CD4-positive, alpha-beta T cell (primary cell): ENCODE measurements at places on chromosomes 13 and 19. TPM values are rescaled to one million over a fixed set of nuclear protein-coding genes. Genes with fewer than 3 reads are reported as not detected.

The C19orf33 gene
- total RNA-seq, result not detected

The BAX gene
- 52.9 TPM for total RNA-seq

The WDR88 gene
- total RNA-seq, result not detected

The ZNF541 gene
- total RNA-seq, result 0.81 TPM

The SOX1 gene
- total RNA-seq, result not detected

DNA sequence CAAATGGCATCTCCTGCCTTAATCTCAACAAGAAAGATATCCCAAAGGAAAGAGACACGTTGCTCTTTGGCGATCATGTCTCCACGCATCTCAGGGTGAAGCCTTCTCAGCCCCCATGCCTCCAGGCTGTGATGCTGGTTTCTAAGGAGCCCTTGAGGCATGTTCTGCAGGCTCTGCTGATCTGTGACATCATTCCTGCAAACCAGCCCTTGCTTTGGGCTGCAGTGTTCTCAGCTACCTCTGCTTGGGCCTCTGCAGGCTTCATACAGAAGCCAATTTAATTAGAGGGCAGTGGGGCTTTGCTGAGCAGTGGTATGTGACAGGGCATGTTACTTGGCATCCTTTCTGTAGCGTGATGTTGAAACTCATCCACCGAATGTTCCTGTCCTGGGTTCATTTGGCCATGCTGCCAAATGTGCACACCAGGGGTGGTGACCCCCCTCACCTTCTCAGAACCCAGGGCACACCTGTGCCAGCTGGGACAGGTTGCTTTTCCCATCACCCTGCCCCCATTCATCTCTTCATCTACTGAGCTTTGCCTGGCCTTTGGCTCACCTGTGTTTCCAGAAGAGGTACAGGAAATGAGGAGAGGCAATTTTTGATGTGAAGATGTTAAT lies 230.9 kb downstream of the TEX29 start:
- H3K27me3 ChIP-seq, result no peaks in the 10 kb centered on the region
- H3K4me3 ChIP-seq, result no peak overlapping the region
- no peaks in the 10 kb centered on the region for H3K4me1 ChIP-seq
- no peaks in the 10 kb centered on the region for H3K36me3 ChIP-seq
- no peak for DNase-seq
- no peak overlapping the region for H3K27ac ChIP-seq

- H3K36me3 ChIP-seq, result no peaks in the 10 kb centered on the region
- H3K27me3 ChIP-seq, result no peaks in the 10 kb centered on the region
- no peak overlapping the region for H3K4me3 ChIP-seq
- H3K27ac ChIP-seq, result no peak overlapping the region
- H3K4me1 ChIP-seq, result no peaks in the 10 kb centered on the region
Measured at GRCh38 chr13:72963762-72964161, 95.0 kb upstream of the KLF5 start.

DNA sequence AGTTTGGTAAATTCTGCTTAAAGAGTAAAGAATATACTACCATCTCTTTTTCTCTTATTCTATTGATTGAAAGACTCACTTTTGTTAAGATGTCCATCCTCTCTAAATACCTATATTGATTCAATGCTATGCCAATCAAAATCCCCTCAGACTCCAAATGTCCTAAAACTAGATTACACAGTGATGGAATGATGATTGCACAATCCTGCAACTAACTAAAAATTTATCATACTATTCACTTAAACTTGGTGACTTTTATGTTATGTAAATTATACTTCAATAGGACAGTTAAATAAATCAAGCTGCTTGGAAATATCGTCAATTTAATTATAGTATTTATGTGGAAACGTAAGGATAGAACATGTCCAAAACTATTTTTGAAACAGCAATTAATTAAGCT lies 2765.1 kb upstream of the PCDH20 start:
- no peaks in the 10 kb centered on the region for H3K4me1 ChIP-seq
- no peak overlapping the region for H3K4me3 ChIP-seq
- no peaks in the 10 kb centered on the region for H3K36me3 ChIP-seq
- no peak for DNase-seq

GRCh38 chr13:48579165-48579918 lies 46.5 kb upstream of the RCBTB2 start:
- peaks cover 5% of the 10 kb centered on the region for H3K4me1 ChIP-seq
- no peaks in the 10 kb centered on the region for H3K36me3 ChIP-seq
- DNase-seq, result no peak
- H3K27me3 ChIP-seq, result no peaks in the 10 kb centered on the region
- H3K27ac ChIP-seq, result no peak overlapping the region

- no peak for DNase-seq
- no peak overlapping the region for H3K27ac ChIP-seq
- H3K36me3 ChIP-seq, result no peaks in the 10 kb centered on the region
- no peaks in the 10 kb centered on the region for H3K4me1 ChIP-seq
- H3K4me3 ChIP-seq, result no peak overlapping the region
Measured at GRCh38 chr13:83906240-83906820, 24.1 kb upstream of the SLITRK1 start.

GRCh38 chr19:10043286-10043927 lies 30.1 kb downstream of the RDH8 start:
- no peaks in the 10 kb centered on the region for H3K4me1 ChIP-seq
- H3K27me3 ChIP-seq, result peaks cover 8% of the 10 kb centered on the region
- H3K4me3 ChIP-seq, result no peak overlapping the region
- no peaks in the 10 kb centered on the region for H3K36me3 ChIP-seq

GRCh38 chr19:2186071-2186846 lies 22.5 kb downstream of the DOT1L start:
- peaks cover 48% of the 10 kb centered on the region for H3K36me3 ChIP-seq
- no peak for DNase-seq
- no peak overlapping the region for H3K4me3 ChIP-seq
- no peaks in the 10 kb centered on the region for H3K27me3 ChIP-seq

- H3K27me3 ChIP-seq, result no peaks in the 10 kb centered on the region
- H3K27ac ChIP-seq, result no peak overlapping the region
- no peak overlapping the region for H3K4me3 ChIP-seq
- no peak for DNase-seq
- no peaks in the 10 kb centered on the region for H3K36me3 ChIP-seq
Measured at GRCh38 chr13:35979361-35979951, 151.7 kb downstream of the DCLK1 start.

GRCh38 chr19:989381-990081 lies 5.4 kb downstream of the WDR18 start:
- peaks cover 53% of the 10 kb centered on the region for H3K36me3 ChIP-seq
- no peak overlapping the region for H3K4me3 ChIP-seq
- DNase-seq, result no peak
- H3K27me3 ChIP-seq, result no peaks in the 10 kb centered on the region
- peaks cover 14% of the 10 kb centered on the region for H3K4me1 ChIP-seq

DNA sequence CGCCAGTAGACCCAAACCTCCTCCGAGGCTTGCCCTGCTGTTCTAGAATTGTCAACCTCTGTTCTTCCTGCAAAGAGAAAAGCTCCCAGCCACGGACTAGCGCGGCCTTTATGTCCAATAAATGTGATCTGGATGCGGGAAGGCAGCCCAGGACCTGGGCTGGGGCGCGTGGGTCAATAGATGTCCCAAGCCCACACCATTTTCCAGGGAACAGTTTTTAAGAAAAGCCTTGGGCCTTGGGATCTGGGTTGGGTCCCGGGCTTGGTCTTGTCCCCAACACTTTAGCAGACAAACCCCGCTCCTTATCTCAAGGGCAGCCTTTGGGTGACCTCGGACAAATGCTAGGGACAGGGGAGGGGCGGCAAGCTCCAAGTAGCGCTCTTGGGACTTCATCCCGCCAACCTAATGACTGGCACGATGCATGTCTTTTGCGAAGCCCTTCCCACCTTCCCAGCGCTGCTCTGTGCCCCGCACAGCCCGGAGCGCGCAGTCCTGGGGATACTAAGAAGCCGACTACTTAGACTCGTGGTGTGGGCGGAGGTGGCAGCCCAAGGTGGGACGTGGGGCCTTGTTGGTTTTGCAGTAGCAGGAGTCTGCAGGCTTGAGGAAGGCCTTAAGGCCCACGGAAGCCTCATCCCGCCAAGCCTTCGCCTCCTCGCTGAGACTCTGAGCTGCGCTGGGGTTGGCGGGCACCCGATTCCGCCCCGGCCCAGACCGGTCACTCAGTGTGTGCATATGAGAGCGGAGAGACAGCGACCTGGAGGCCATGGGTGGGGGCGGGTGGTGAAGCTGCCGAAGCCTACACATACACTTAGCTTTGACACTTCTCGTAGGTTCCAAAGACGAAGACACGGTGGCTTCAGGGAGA lies 10.8 kb downstream of the SOX21 start:
- H3K36me3 ChIP-seq, result no peaks in the 10 kb centered on the region
- peaks cover 76% of the 10 kb centered on the region for H3K27me3 ChIP-seq
- no peak overlapping the region for H3K27ac ChIP-seq
- no peak for DNase-seq

DNA sequence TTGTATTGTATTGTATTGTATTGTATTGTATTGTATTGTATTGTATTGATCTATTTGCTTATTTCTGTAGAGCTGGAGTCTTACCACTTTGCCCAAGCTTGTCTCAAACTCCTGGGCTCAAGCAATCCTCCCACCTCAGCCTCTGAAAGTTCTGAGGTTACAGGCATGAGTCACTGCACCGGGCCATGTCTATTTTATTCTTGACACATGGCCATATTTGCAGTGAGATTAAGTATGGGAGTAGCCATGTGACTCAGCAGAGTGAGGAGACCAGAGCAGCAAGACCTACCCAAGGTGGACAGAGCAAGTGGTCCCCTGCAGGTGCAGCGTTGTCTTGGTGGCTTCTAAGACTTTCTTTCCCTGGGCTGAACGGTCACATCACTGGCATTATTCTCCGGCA lies 49.1 kb upstream of the UBAC2 start:
- H3K4me1 ChIP-seq, result no peaks in the 10 kb centered on the region
- no peak overlapping the region for H3K4me3 ChIP-seq
- no peak for DNase-seq
- no peaks in the 10 kb centered on the region for H3K27me3 ChIP-seq
